ENCODE measurements at places on chromosomes 16 and 17.

DNA sequence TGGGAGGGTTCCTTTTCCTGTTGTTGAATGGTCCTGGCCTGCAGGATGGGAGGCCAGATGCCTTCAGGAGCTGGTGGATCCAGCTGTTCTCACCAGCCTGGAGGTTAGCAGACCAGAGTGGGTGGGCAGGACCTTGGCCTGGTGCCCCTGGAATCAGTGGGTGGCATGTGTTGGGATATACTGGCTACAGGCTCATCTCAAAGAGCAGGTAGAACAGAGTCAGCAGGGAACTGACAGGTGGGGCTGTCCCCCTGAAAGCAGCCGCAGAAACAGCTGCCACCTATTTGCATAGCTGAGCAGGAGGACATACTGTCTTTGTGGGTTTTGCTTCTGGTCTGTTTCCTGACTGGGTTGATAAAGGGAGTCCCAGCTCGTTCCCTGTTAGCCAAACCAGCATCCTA lies 144.1 kb downstream of the RAB11FIP4 start:
- DNase-seq = no peak

DNA sequence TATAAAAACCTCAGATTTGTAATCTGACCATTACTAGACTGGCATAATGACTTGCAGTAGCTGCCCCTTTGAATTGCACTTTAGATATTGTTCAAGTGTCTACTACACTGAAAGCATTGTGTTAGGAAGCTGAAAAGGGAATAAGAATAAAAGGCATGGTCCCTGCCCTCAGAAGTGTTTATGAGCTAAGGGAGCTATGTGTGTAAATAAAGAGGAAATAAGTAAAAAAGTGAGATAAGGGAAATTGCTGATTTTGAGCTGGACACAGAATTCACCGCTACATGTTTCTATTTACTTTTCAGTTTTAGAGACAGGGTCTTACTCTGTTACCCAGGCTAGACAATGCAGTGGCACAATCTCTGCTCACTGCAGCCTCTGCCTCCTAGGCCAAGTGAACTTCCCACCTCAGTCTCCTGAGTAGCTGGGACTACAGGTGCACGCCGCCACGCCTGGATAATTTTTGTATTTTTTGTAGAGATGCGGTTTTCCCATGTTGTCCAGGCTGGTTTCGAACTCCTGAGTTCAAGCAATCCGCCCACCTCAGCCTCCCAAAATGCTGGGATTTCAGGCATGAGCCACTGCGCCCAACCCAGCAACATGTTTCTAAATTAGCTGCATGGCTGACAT lies 57.0 kb downstream of the GRB2 start:
- no peak for DNase-seq

GRCh38 chr17:46841561-46842379 lies 9.6 kb upstream of the WNT9B start:
- no peak for DNase-seq

- no peak for DNase-seq
Observed at GRCh38 chr16:11151885-11152629, 103.9 kb downstream of the SOCS1 start.

DNA sequence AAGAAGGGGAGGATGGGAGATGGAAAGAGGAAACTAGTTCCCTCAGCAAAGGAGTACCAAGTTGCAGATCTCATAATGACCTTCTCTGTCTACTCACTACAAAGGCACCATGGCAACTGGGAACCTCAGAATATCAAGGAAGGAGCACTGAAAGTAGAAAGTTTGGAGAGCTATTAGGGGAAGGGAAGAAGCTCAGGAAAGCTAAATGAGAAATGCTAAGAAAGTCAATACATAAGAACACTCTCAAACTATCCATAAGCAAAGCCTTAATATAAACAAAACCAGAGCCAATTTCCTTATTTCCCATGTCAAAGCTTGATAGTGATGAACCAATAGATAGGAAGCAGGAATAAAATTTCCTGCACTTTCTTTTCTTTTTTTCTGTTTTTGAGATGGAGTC lies 57.9 kb upstream of the C17orf78 start:
- DNase-seq = no peak

DNA sequence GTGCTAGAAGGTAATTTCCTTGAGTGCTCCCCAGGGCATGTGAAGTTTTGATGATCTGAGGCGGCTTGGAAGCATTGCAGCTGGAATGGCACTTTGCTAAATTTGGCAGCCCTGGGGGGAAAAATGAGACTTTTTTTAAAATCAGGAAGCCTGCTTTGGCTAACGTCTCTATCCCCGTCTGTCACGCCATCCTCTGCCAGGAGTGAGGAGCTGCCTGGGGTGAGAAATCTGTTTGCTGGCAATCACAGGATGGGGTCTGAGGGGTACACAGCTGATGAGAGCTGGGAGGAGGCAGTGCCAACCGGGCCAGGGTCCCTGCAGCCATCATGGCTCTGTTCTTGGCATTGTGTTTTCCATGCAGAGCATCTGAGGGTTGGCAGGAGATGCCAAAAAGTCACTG lies 2.0 kb downstream of the ABCC12 start:
- no peak for DNase-seq

GRCh38 chr17:80386341-80386740 lies 28.6 kb upstream of the ENDOV start:
- DNase-seq = no peak

Measured in foreskin keratinocyte (primary cell).